ENCODE measurements at places on chromosomes 4 and X. TPM values are rescaled to one million over a fixed set of nuclear protein-coding genes. Genes with fewer than 3 reads are reported as not detected.

IGFBP7 gene
- polyA plus RNA-seq: 0.37 TPM

ATP6AP2 gene
- 183 TPM for polyA plus RNA-seq

AMOT gene
- polyA plus RNA-seq: 0.44 TPM

FMR1 gene
- polyA plus RNA-seq: 6.4 TPM

AFF2 gene
- polyA plus RNA-seq: 0.31 TPM

FGG gene
- not detected for polyA plus RNA-seq

MAGEA12 gene
- polyA plus RNA-seq: not detected

PPBP gene
- polyA plus RNA-seq: not detected

HELT gene
- polyA plus RNA-seq: not detected

PNMA6F gene
- not detected for polyA plus RNA-seq

ZMAT1 gene
- 4.8 TPM for polyA plus RNA-seq

ADH1B gene
- polyA plus RNA-seq: not detected

NPNT gene
- polyA plus RNA-seq: not detected

STARD8 gene
- polyA plus RNA-seq: 0.04 TPM

DRP2 gene
- not detected for polyA plus RNA-seq

UGT2B7 gene
- polyA plus RNA-seq: not detected
